ENCODE measurements at places on chromosomes 3 and 15. TPM values are rescaled to one million over a fixed set of nuclear protein-coding genes. Genes with fewer than 3 reads are reported as not detected.

DNA sequence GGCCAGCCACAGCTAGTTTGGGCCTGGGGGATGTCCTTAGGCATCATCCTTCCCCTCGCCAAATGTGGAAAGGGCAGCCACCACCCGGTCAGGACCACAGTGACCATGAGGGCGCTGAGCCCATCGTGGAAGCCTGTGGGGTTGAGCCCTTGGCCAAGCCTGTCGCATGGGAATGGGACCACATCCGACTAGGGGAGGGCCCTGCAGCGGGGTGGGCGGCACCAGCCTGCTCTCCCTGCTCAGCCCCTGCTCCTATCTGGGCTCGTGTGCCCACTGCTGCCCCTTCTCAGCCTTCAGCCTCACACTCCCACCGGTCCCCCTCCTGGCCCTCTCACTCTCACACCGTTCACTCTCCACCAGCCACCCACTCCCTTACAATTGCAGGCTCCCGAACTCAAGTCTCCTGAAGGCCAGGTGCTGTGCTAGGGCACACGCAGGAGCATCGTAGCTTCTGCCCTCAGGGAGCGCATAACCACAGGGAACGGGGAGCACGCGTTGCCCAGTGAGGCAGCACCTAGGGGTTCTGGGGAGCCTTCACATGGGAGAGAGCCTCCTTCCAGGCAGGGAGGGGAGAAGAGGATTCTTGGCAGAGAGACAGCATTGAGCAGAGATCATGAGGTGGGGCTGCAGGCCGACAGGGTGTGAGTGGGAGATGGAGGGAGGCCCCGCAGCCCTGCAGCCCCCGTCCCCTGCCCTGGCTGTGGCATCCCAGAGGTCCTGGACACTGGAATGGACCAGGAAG, 26.1 kb downstream of the LOXL1 start:
- no peak for DNase-seq

GRCh38 chr3:61184956-61185355, 66.3 kb downstream of the FHIT start:
- no peak for DNase-seq

DNA sequence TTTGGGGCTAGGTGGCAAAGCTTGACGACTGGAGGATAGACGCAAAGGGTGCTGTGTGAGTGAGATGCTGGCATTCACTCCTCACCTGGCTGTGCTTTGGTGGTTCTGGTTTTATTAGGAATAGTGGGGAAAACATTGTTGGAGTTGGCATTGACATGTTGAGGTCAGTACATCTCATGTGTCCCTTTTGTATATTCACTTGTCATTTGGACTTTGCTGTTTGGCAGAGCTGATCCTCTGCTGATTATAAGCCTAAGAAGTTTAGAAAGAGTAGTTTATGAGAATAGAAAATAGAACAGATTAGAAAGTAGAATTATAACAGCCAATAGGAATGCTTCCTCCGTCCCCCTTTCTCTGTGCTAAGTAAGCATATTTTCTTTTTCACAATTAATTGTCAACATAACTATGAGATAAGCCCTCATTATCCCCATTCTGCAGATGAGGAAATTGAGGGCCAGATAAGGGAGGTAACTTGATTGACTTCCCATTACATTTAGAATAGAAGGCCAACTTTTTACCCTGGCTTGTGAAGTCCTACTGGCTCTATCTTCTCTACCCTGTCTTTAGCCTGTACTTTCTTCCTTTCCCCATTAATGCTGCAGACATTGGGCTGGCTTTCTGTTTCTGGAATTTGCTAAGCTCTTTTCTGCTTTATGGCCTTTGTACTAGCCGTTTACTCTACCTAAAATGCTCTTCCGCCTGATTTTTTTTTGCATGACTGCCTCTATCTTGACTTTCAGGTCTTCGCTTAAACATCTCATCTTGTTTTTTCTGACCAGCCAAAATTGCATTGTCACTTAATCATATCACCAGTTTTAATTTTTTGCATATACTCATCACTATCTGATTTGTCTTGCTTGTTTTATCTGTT, 12.8 kb downstream of the ITPR1 start:
- no peak for DNase-seq

DNA sequence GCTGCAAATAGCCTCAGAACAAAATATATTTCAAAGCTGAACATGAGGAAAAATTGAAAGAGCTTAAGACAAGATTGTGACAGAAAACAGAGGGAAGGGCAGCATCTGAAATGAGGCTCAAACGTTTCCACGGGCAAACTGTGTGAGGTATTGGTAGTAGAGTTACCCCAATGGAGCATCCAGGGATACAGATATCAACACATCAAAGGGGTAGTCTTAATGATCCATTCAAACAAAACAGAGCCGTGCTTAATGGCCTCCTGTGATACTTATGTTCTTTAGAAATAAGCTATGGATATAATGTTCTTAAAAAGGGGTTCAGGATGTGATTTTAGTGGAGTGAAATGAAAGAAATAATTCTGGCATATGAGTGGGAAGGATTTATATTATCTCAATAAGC, 430.3 kb upstream of the PDZRN3 start:
- no peak for DNase-seq

GRCh38 chr3:108527109-108527508, 16.7 kb upstream of the MYH15 start:
- no peak for DNase-seq

- DNase-seq, result no peak
These were observed 47.4 kb downstream of the CMTM8 start for GRCh38 chr3:32285891-32286290.

GRCh38 chr3:93969443-93969842, 4.3 kb downstream of the PROS1 start:
- DNase-seq, result no peak

- DNase-seq, result no peak
These were observed 36.3 kb downstream of the MBNL1 start for GRCh38 chr3:152305075-152305474.

DNA sequence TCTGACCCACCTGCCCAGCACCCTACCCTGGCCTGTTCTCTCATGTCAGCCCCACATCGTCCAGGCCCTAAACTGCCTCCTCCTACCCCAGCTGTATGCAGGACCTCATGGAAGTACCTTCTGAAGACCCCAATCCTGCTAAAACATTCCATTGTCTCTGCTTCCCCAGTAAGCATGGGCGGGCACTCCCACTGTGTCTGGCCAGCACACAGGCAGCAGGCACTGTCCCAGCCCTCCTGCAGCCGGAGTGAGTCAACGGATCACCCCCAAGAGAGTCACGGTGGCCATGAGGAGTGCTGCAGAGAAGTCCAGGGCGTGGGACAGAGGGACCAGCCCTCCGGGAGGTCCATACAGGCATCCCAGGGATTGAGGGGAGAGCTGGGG, 36.4 kb upstream of the SLCO2A1 start:
- no peak for DNase-seq

- DNase-seq, result no peak
These were observed 6.9 kb upstream of the CFAP20DC start for GRCh38 chr3:59056706-59057105.

DNA sequence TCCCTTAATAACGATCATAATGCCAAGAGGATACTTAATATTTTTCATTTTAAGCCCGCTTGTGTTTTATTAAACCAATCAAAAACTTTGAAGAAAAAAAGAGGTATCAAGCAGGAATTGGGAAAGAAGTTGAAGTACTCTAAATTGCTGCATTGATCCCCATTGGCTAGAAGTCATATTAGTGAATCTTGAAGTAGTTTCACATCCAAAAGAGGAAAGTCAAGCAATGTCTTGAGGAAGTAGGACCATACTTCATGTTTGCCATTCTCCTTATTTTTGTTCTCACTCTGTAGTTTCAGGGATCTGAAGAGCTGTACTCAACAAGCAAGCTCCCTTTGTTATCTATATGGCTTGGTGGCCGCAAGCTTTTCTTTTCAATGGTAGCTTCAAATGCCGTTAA, 2.2 kb downstream of the SCAANT1 start:
- no peak for DNase-seq

GRCh38 chr3:28972921-28973320, 307.9 kb upstream of the RBMS3 start:
- DNase-seq, result peak; percentile 18

GRCh38 chr3:9422712-9423424, 25.5 kb downstream of the SETD5 start:
- peak; percentile 37 for DNase-seq

- no peak for DNase-seq
These were observed 24.6 kb upstream of the GRIP2 start for GRCh38 chr3:14564741-14565140.

Gene CCR8
- total RNA-seq, result 1.7 TPM

Gene GOLGA6L4
- total RNA-seq, result 2.6 TPM
